ENCODE measurements at places on chromosomes 2 and 18. TPM values are rescaled to one million over a fixed set of nuclear protein-coding genes. Genes with fewer than 3 reads are reported as not detected.

The HOXD12 gene
- total RNA-seq: not detected

- no peak for DNase-seq
Observed at GRCh38 chr2:189763908-189764661, 1.5 kb upstream of the OSGEPL1 start.

DNA sequence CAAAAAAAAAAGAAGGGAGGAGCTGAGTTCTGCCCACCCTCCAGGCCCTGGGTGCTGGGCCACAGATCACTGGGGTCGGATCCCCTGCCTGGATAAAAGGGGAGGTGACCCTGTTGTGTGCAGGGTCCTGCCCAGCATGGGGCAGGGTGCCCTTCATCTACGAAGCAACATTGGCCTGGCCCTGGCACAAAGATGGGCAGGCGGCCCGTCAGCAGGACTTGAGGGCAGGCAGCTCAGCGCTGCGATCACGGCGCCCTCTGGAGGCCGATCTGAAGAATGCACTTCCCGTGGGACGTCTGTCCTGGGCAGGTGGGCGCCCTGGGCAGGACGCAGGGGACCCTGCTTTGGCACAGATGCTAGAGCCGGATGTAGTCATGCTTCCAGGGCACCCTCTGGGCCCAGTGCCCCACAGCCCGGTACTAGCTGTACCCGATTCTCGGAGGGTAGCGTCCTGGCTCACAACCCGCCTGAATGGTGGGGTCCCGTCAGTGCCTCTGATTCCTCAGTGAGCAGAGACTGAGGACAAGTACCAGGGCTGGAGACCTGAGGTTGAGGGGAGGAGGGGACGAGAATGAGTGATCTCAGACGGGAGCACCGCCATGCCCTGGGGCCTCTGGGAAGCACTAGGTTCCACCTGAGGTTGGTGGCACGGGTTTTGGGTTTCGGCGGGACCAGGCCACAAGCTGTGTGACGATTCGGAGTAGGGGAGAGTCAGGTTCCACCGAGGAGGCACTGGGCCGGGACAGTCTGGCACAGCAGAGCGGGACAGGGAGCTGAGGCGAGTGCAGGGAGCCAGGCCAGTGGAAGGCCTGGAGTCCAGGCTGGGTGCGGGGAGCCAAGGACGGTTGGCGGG is 18.0 kb downstream of the ARID5A start:
- DNase-seq: no peak

The SCN1A gene
- not detected for total RNA-seq

GRCh38 chr2:88147145-88147544 is 19.3 kb upstream of the FABP1 start:
- DNase-seq: no peak

DNA sequence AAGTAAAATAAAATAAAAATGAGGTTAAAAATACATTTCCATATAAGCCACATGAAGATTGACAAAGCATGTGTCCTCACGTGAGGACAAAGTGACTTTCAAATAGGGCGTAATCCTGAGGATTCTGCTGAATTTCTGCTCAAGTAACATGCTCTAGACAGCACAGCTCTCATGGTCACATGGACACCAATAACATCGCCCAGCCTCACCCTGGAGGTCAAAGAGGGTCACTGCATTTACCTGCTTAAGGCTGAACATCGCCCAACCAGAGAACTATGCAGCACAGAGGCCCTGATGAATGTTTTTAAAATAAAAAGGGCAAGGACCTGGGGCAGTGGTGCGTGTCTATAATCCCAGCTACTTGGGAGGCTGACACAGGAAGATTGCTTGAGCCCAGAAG is 30.2 kb downstream of the TGFBRAP1 start:
- no peak for DNase-seq

GRCh38 chr18:27966881-27967280 is 210.0 kb downstream of the CDH2 start:
- no peak for DNase-seq

DNA sequence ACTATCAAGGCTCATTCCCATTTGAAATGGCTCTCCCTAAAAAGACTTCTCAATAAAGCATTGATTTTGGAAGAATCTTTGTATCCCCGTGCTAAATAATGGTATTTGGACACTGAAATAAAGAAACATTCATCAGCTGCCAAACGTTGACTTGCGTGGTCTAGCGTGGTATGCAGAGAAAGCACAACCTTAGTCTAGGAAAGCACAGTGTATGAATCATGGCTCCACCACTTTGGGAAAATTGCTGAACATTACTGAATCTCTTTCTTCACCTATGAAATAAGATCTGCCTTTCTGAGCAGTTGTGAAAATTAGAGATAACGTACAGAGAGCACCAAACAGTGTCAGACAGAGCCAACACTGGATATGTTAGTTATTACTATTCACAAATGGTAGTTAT is 353.9 kb downstream of the SS18 start:
- no peak for DNase-seq

The FAP gene
- total RNA-seq: 20.5 TPM

DNA sequence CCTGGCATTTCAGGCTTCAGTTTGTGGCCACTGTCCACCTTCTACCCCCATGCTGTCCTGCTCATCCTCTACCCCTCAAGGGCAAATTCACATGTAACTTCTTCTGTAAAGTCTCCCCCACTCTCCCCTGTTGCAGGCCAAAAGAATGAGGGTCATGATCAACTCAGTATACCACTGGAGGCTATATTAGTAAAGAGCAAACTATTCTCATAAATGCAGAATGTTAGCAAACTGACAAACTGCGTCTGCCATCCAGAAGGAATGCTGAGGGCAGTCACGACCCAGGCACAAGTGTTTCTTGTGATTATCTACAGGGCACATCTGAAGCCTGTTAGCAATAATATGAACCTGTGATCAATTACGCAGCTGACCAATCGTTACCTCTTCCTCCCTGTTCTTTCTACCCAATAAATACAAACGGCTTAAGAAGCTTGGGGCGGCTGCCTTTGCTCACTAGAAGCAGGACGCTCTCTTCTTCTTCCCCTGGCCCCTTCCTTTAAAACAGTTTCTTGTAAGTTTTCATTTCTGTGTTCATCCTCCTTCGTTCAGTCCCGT is 58.3 kb downstream of the SEPTIN10 start:
- no peak for DNase-seq

DNA sequence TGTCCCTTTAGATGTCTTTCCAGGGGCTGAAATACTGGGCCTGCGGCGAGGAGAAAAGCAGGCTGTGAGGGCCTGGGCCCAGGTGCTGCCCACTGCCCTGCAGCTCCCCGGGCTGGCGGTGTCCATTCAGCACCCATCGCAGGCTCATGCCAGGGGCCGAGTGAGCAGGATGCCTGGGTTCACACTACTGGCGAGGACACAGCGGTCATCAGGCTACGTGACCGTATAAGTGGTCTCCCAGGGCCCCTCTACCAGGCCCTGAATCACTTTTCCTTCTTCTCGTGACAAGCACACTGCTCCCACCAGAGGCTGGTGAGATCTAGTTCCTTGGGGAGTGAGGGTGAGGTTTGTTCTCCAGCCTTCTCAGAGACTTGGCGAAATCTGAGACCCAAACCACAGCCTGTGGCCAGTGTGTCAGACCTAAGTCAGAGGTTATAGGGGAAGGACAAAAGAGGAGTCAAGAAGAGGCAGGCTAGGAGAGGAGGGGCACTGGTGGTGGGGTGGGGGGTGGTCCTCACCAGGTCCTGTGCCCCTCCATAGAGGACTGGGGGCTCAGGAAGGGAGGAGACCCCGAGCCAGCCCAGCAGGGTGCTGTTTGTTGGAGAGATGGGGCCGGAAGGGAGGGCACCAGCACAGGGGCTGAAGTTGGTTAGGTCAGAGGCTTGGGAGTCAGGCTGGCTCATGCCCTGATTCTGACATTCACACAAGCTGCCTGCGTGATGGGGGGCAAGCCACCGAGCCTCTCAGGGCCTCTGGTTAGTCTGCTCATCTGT is 6.6 kb upstream of the SEMA4C start:
- no peak for DNase-seq

- no peak for DNase-seq
Observed at GRCh38 chr2:70541481-70542020, 12.1 kb downstream of the TGFA start.

Data from omental fat pad (tissue), 4 donors.